Effector CD8-positive, alpha-beta T cell (primary cell): ENCODE measurements at places on chromosomes 11 and 22.

- DNase-seq: no peak
Observed at GRCh38 chr22:46461566-46462180, 75.7 kb downstream of the CELSR1 start.

- DNase-seq: no peak
Observed at GRCh38 chr11:133011604-133012003, 520.7 kb downstream of the OPCML start.

GRCh38 chr11:94151903-94152677 is 23.4 kb downstream of the PANX1 start:
- DNase-seq: no peak

DNA sequence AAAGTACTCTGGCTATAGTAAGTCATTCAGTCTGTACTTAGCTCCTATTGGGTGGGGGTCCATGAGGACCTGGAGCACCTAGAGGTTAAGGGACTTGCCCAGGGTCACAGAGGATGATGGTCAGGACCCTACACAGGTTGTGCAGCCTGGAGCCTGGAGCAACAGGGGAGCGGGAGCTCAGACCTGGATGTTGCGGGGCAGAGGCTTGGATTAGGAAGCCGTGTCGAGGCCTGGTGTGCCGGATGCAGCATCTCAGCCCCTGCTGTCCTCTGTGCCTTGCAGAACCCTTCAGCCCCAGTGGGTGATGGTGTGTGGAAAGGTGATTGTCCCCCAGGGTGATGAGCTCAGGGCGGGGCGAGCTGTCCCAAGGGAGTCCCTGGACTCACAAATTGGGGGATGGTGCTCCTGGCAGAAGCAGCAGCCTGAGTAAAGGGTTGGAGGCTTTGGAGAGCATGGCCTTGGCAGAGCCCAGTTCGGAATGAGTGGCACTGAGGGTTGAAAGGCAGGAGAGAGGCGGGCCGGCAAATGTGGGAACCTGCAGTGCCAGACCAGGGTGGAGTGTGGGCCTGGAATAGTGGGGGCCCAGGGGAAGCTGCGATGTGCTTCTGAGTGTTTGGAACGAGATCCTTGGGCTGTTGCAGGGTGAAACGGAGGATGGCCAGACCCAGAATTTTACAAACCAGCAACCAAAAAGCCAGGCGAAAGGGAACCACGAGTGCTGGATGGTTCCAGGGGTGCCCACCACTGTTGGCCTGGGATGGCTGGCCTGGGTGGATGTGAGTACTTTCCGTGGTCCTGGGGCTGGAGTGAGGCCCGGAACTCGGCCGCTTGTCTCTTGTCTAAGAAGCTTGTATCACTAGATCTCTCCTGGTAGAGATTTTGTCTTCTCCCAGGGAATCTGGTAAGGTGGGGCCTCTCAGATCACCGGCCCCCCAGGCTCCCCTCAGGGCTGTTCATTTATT is 2.9 kb downstream of the TPCN2 start:
- DNase-seq: no peak

DNA sequence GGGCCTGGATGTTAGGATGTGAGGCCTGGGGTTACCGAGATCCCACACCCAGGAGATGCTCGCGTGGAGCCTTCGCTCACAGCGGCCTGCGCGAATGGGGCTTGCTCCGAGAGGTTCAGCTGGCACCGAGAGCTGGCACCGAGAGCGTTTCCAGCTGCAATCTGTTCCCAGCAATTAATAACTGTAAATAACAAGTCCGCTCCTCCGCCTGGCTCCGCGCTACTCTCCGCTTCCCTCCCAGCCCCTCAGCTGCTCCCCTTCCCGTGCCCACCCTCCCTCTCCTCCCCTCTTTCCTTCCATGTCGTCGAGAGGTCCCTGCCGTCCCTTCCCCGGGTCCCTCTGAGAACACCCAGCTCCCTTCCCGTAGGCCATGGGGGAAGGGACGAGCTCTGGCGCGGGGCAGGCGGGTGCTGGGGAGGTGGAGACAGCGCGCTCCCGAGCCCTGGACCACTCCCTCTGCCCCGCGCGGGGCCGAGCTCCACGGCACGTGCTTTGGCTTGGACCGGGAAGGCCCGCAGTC is 110.8 kb downstream of the WNT7B start:
- no peak for DNase-seq

DNA sequence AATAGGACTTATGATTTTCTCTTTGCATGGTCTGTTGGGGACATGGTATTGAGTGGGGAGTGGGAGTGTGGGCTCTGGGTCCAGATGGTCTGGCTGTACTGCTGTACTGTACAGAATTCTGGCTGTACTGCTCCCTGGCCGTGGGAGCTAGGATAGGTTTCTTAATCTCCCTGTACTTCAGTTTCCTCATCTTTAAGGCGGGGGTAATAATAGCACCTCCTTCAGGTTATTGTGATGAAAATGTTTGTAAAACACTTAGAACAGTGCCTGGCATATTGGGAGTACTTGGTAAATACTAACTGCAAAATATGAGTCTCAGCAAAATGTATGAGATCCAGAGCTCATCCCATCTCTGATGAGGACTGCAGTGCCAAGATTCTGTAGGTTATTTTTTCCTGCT is 198.6 kb downstream of the KIF18A start:
- DNase-seq: no peak

- no peak for DNase-seq
Observed at GRCh38 chr11:119472856-119473222, 49.9 kb upstream of the THY1 start.

GRCh38 chr11:114559425-114560310 is at the start of gene NXPE1:
NXPE1 (minus strand) TSS chr11:114559881; CDS start chr11:114551201, 8,680 bp downstream.
- no peak for DNase-seq

- DNase-seq: no peak
Observed at GRCh38 chr11:3880724-3881123, 25.3 kb downstream of the STIM1 start.
